ENCODE measurements at places on chromosomes 4 and X.

DNA sequence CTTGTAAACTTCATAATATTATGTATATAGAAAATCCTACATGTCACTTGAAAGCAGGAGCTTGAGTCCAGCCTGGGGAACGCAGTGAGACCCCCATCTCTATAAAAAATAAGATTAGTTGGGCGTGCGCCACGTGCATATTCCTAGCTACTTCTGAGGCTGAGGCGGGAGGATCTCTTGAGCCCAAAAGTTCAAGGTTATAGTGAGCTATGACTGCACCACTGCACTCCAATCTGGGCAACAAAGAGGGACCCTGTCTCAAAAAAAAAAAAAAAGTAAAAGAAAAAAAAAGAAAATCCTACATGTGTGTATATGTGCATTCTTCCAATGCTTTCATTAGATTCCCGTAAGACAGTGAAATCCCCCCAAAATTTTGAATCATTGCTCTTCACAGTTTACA lies 1.7 kb downstream of the SEC31A start:
- DNase-seq, result no peak

- DNase-seq, result no peak
Observed at GRCh38 chr4:156576946-156577345, 394.7 kb downstream of the PDGFC start.

DNA sequence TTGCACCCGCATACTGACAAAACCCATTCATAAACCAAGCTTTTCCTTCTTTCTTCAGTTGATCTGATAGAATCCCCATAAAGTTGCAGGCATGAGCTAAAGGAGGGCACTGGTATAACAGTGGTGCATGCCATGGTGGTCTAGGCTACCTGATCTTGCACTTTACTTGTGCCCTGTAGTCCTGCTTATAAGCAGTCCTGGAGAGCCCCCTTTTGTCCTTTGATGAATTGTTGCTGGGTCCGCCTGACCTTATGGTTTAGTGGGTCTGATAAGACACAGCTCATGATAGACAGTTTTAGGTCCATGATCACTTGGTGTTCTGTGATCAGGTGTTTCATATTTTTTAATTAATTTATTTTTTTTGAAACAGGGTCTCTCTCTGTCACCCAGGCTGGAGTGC lies 19.7 kb downstream of the CCDC160 start:
- DNase-seq, result no peak

- peak; percentile 4 for DNase-seq
Observed at GRCh38 chr4:20318909-20319277, 67.2 kb downstream of the SLIT2 start.

- no peak for DNase-seq
Observed at GRCh38 chrX:16213961-16214360, 46.7 kb downstream of the MAGEB17 start.

- peak; percentile 13 for DNase-seq
Observed at GRCh38 chrX:148588649-148589310, 88.4 kb downstream of the AFF2 start.

DNA sequence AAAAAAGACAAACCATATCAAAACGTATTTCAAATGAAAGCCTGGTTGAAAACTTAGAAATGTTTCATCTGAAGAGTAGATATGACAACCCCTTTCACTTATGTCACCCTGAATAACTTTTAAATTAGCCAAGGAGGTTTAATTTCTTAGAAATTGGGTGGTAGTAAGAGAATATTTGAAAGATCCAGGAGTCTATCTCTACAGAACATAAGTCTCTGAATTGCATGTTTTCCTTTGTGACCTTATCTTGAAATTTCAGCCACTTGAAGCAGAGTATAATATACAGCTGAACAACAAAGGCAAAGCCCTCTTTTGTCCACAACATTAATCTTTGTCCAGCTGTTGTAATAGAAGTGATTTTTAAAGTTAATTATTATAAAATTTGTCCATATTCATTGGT lies 49.5 kb downstream of the TMEM154 start:
- DNase-seq, result no peak

GRCh38 chrX:152831391-152831790 lies 528 bp downstream of the NSDHL start:
- DNase-seq, result no peak

DNA sequence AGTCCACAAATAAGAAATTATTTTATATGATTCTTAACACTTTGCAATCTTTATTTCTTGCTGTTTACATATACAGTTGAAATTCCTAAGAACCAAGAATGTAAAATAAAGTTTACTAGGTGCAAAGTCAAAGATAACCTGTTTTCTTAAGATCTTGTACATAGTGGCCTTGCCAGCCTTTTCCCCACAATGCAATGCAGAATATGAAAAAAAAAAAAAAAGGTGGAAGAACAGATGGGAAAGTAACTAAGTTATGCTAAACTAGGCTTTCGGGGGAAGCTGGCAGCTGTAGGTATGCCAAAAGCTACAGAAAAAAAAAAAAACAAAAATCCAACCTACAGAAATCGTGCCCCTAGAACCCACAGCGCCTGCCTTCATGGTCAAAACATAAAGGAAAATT lies 1588.4 kb downstream of the STIM2 start:
- no peak for DNase-seq

- DNase-seq, result no peak
Observed at GRCh38 chr4:81666491-81666890, 194.8 kb upstream of the RASGEF1B start.

- DNase-seq, result no peak
Observed at GRCh38 chr4:188550296-188550695, 411.1 kb downstream of the TRIML1 start.

DNA sequence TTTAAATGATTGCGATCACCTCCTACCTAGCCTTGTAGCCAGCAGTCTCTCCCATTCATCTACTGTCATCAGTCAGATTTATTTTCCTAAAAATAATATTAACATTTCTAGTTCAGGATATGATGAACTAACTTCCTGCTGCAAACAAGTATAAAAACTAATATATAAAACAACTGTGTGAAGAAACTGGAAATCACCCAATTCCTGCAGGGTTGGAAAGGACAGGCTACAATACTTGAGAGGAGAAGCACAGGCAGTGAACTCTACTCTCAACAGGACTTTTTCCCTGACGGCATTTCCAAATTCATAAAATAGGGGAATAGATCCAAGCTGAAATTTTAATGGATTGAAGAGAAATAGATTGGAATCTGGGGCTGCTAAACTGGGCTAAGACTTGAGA lies 14.2 kb upstream of the BBS12 start:
- DNase-seq, result no peak

- no peak for DNase-seq
Observed at GRCh38 chr4:61205066-61205465, 4.9 kb downstream of the ADGRL3 start.

DNA sequence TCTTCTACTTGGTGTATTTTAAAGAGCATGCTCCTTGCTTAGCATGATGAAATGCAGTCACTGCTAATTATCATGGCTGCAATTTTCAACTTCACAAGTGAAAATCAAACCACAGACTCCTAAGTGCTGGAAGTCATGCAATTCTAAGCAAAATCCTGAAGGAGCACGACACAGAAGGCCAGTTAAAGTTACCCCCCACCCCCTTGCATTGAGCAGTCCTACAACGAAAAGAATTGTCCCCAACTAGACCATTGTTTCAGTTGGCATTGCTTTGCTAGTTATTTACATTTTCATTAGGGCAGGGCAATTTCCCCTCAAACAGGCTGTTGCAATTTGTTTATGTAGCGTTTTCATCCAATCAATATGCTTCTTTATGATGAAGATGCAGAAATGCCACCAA lies 321.2 kb downstream of the PCDH7 start:
- no peak for DNase-seq

GRCh38 chrX:21004835-21005234 lies 369.4 kb upstream of the CNKSR2 start:
- peak; percentile 42 for DNase-seq

DNA sequence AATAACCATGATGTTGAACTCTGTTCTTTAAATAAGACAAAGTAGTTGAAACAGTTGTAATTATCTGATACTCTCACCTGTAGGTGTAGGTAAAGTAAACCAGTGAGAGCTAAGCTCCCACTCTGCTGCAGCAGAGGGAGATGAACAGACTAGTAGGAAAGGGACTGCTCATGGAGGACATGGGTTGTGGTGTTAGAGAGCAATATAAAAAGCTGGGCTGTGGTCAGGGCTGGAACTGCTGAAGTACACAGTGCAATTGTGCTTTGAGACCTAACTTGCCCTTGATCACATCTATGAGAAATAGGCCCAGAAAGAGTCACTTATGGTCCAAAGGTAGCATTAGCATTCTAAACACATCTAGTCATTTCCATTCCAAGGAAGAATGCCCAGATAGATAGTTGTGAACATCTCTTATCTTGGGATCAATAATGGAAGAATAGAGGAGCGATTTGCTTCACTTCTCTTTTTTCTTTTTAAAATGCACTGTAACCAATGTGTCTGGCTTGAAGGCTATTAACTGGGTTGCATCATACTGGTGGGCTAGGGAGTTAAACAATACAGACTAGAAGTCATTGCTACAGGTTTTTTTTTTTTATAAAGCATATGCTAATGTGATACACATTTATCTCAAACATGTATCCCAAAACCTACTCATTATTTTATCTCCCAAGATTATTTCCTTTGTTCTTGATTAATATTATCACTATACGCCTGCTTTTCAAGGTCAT lies 251.3 kb upstream of the CENPE start:
- no peak for DNase-seq

GRCh38 chr4:122689972-122690371 lies 42.5 kb upstream of the BBS12 start:
- DNase-seq, result no peak

DNA sequence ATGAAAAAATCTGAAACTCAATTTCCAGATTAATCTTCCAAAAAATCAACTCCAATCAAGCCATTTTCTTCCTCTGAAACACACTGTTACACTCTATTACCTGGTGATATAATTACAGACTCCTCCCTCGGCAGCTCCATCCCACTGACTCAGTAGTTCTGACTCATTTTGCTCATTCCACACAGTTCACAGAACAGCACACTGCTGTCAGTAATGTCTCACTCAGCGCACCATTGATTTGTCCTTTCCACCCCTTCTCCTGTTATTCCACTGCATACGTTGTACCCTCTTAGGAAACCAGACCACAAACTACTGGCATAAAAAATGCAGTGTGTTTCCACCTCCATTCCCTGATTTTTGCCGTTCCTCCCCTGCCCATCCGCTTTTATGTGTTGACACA lies 212.7 kb downstream of the SLIT2 start:
- peak; percentile 82 for DNase-seq

GRCh38 chr4:89064848-89065247 lies 7.9 kb upstream of the FAM13A start:
- DNase-seq, result no peak
